ENCODE measurements at places on chromosomes 6 and 20.

DNA sequence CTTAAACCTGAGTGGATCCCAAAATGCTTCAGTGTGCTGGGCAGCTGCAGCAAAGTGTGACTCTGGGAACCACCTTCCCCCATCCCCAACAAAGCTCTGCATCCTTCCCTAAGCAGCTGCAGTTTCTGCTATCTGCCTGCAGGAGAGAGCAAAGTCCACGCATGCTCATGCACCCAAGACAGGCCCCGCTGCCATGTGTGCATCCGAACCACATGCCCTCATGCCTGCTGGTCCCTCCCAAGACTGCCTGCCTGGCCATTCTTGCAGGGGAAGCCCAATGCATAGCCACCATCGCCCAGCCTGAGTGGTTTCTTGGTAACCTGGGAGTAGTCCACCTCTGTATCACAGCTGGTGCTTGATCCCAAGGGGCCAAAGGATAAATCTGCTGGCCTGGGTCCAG lies 94.3 kb upstream of the OLIG3 start:
- DNase-seq = no peak

DNA sequence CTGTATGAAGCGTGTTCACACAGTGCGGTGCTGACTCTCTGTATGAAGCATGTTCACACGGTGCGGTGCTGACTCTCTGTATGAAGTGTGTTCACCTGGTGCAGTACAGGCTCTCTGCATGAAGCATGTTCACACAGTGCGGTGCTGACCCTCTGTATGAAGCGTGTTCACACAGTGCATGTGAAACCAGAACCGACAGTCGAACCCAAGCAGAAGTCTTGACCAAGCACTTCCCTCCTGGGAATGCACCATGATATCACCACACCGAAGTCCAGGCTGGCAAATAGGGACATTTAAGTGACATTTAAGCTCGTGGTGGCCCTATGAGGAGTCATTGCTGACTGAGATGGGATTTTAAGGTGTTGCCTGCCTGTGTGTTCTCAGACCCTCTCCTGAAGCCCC lies 11.3 kb upstream of the SERPINB1 start:
- DNase-seq = no peak

DNA sequence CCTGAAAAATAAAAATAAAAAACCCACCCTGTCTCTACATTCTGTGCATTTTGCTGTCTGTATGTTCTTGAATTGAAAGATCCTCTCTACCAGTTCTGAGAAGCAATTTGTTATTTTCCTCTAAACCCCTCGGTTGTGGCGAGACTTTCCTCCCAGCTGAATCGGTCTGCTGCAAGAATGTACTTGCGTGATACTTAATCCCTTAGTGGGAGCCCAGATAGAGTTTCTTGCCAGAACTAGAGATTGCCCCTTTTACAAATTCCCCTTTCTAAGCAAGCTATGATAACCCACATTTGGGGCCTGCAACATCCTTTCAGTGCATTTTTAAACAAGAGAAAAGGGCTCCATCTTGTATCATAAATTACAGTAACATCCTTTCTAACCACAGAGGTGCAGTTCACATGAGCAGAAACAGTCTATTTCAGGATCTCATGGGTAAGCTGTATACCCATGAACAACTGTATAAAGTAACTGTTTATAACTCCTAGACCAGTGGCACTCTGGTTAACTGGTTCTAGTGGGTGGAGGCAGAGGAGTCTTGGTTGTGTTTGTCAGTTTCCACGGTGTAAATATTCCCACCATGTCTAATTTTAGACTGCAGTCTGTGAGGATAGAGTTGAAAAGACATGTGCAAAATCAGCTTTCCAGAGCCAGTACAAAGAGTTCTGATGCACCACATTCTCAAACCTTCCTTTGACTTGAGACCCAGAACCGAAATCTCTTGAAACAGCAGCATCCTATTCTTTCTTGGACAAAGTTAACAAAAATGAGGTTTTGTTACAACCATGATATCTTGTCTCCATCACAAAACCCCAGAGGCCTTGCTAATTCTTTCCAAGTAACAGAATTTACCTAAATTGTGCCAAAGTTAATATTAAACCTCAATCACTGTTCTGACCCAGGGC lies 113.1 kb upstream of the ZNF217 start:
- DNase-seq = no peak

DNA sequence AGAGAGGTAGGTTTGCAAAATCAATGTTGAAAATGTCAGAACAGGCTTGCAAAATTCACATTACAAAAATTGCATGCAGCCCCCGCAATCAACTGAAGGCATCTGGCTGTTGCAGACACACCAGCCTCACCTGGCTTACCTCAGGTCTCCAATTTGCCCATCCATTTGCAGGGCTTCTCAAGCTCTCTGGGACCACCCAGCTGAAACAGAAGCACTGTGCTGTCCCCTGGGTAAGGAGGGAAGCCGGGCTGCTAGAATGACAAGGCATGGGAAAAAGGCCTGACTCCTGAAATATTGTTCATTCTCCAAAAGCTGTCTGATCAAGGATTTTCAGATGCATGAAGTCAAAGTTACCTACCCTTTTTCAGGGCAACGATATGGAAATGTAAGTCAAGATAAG lies 52.6 kb upstream of the CD93 start:
- no peak for DNase-seq

DNA sequence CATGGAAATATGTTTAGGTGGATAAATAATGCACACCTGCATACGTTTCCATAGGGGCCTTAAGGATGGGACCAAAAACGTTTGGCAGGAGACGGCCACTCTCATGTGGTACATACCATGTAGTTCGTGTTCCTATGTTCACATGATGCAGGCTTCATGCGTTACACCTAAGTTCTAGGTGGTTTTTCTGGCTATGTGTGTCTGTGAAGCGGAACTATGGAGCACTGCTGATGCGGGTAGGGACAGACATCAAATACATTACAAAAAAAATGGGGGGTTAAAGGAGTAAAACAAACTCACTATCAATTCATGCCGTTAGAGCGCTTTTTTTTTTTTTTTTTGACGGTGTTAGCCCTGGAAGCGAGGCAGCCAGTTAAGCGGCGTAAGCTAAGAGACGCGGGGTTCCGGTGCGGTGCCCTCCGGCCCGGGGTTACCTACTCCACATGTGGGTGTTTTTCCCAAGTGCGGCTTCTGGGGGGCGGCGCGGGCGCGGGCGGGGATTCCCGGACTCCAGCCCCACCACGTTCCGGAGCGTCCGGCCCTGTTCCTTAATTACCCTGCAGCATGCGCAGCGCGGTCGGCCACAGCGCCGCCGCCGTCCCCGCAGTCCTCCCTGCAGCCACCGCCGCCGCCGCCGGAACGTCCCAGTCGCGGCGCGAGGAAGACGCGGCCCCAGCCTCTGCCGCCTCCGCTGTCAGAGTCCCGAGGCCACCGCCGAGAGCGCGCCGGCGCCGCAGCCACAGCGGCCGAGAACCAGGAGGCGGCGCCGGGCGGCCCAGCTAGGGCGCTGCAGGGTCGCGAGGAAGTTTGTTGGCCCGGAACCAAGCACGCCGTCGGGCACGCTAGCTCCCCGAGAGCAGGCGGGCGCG lies 648 bp downstream of the COL19A1 start:
- DNase-seq = peak; percentile 51

DNA sequence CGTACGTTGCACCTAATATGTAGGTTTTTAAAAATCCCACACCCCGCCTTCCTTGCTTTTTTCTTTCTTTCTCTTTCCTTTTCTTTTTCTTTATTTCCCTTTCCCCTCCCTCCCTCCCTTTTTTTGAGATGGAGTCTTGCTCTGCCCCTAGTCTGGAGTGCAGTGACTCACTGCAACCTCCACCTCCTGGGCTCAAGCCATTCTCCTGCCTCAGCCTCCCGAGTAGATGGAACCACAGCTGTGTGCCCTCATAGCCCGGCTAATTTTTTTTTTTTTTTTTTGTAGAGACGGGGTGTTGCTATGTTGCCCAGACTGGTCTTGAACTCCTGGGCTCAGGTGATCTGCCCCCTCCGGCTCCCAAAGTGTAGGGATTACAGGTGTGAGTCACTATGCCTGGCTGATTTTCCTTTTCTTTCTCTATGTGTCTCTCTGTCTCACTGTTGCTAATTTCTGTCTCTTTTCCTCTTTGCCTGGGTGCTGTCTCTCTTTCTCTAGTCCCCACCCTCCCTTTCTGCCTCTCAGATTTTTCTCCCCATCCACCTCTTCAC lies 61.2 kb downstream of the SRC start:
- no peak for DNase-seq

DNA sequence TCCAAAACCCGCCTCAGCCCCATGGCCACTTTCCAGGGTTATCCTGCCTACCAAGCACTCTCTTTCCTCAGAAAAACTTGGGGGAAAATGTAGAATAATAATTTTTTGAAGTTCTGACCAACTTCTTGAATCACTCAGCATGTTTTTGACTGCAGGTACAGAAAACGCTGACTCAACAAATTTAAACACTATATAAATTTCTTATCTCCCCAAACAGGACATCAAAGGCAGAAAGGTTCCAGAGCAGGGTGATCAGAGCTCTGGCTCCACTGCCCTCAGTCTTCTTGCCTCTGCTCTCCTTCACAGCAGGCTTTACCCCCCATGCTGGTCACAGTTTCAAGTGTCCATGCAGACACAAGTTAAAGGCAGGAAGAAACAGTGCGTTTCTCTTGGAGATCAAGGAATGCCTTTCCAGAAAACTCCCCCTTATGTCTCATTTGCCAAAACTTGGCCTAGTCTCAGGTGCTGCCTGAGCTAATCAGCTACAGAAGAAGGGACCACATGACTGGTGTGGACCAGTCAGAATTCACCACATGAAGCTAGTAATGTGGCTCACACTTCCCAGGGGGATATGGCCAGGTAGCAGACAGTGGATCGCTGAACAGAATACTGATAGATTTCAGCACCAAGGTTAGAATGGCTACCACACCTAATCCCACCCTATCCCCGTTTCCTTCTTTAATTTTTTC lies 24.4 kb upstream of the SLC17A3 start:
- no peak for DNase-seq

DNA sequence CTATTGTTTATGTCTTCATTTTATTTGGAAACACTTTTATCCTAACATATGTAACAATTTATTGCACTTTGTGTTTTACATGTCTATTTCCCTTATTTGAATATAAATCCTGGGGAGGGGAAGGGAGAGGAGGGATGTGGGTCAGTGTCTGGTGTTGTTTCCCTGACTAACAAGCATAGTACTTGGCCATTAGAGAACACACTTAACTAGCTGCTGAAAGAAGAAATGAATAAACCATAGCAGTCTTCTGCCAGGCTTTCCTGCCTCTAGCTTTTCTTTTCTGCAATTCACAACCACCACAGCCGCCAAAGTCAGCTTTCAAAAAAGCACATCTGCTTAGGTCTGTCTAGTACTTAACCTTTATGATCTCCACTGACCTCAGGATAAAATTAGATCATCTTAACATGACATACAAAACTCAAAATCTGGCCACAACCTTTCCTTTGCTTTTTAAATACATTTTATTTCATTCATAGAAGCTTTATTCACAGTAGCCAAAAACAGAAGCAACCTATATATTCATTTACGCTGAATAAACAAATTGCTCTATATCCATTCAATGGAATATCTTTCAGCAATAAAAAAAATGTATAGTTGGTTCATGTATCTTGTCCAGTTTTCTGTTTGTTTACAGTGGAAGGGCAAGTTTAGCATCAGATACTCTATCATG lies 16.3 kb downstream of the PDSS2 start:
- no peak for DNase-seq
